Cardiac fibroblast (primary cell): ENCODE measurements at places on chromosomes 7 and 10.
A peak's percentile ranks its signal among the peaks of the same experiment; 100 is the strongest.

GRCh38 chr7:20449176-20449575 lies 118.5 kb downstream of the ITGB8 start:
- DNase-seq: peak; percentile 5

DNA sequence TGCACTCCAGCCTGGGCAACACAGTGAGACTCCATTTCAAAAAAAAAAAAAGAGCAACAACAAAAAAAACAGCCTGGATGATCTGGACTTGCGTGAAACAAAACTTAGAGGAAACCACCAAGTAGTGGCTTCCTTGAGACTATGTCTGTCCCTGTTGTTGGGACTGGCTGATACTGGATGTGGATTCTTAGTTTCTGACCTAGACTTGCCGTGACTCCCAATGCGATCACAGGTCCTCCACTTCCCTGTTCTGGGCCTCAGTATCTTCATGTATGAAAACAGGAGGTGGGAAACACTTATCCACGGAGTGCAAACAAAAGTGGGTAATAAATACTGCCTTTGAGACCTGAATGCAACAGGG lies 125.7 kb downstream of the PRPF18 start:
- no peak for DNase-seq

DNA sequence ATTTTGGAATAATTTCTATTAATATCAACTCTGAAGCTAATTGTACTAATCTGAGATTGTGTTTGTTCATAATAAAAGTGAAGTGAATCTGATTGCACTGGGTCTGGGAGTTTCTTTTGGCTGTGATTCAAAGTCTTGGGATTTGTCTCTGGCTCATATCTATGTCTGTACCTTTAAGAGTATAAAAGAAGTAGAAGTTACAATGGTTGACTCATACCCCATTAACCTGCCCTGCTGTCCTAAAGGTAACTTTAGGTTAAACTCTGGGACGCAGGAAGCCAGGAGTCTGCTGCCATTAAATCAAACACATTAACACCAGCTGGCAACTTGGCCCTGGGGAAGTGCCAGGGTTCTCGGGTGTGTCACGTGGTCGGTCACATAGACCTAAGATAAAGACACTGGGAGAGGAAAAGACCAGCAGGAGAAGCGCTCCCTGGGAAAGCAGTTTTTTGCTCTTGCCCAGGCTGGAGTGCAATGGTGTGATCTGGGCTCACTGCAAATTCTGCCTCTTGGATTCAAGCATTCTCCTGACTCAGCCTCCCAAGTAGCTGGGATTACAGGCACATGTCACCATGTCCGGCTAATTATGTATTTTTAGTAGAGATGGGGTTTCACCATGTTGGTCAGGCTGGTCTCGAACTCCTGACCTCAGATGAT lies 17.8 kb downstream of the SCD start:
- peak; percentile 88 for DNase-seq

DNA sequence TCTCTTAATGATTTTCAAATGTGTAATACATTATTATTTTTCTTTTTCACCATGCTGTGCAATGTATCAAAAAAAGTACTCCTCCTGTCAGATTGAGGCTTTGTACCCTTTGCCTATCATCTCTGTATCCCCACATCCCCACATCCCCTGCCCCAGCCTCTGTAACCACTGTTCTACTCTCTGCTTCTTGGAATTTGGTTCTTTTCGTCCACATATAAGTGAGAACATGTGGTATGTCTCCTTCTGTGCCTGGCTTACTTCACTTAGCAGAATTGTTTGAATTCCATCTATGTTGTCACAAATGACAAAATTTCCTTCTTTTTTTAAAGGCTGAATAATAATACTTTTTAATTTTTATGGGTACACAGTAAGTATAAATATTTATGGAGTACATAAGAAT lies 13.8 kb downstream of the TAF3 start:
- no peak for DNase-seq

GRCh38 chr10:132361581-132362101 lies 29.6 kb downstream of the LRRC27 start:
- no peak for DNase-seq

GRCh38 chr10:77925795-77926565 lies 575 bp downstream of the DLG5 start:
- peak; percentile 36 for DNase-seq

GRCh38 chr7:155285833-155286232 lies 11.8 kb upstream of the INSIG1 start:
- DNase-seq: no peak

DNA sequence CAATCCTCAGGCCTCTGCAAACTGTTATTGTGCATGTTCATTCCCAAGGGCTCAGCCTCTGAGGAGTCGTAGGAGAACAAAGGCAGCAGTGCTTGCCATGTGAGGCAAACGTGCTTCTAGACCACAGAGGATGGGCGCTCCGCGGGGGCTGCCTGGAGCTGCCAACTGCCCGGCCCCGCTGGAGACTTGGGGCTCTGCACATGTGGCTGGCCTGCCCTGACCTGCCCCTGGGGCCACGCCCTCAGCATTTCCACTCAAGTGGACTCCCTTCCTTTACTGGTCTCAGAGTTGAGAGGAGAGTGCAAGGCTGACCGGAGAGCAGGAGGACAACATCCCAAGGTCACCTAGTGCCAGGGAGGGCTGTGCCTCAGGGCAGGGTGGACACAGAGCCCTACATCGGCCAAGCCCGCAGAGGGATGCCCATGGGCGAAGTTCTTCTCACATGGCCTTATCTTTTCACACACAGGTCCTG lies 222.3 kb upstream of the ZNF32 start:
- no peak for DNase-seq

GRCh38 chr10:71795248-71795647 lies 21.9 kb upstream of the VSIR start:
- DNase-seq: peak; percentile 38

GRCh38 chr10:59907918-59908807 lies 1.8 kb upstream of the CCDC6 start:
- peak; percentile 95 for DNase-seq

GRCh38 chr10:77104459-77104980 lies 533.1 kb downstream of the KCNMA1 start:
- DNase-seq: peak; percentile 74

DNA sequence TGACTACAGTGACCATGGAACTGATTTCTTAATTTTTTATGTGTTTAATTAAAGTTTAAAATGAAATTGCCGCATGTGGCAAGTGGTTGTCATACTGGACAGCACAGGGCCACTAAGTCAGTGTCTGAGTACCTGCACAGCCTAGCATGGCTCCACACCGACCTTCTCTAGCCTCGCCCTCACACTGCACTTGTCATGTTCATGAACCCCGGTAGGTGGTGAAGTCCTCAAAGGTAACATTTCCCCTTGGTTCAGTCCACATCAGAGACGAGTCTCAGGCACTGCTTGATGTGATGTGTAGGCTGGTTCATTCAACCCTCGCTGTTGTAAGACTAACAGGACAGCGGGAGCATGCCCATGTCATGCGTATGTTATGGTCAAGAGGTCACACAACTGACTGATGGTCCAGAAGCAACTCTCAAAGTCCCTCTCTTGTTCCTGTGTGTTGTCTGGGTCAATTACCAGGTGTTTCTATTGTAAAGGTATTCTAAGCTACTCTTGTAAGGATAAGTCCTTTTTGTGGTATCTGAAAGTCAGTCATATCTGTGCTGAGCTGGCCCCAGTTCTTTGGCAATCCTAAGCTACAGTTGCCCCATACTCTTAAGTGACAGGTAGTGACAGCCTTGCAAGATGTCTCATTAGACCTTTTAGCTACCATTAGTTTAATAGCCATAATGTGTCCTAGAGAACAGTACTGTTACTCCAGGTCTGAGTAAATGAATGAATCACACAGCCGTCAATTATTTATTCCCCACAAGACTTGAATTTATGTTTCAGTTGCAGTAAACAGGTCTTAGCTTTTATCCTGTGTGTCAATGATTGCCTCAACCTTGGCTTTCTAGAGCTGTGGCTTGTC lies 32.9 kb upstream of the ZC3HAV1L start:
- no peak for DNase-seq

GRCh38 chr10:31515819-31516402 lies 196.9 kb downstream of the ZEB1 start:
- peak; percentile 43 for DNase-seq

- DNase-seq: peak; percentile 79
These were observed 55.1 kb downstream of the CUBN start for GRCh38 chr10:17074541-17074847.
